Occipital lobe (tissue), 3 donors: ENCODE measurements at places on chromosomes 16 and 17.
A peak's percentile ranks its signal among the peaks of the same experiment; 100 is the strongest.

GRCh38 chr17:77178563-77178962 lies 37.8 kb downstream of the SEC14L1 start:
- no peak for DNase-seq

GRCh38 chr16:30378236-30379157 lies 3.9 kb downstream of the SEPTIN1 start:
- peak; percentile 100 for DNase-seq

DNA sequence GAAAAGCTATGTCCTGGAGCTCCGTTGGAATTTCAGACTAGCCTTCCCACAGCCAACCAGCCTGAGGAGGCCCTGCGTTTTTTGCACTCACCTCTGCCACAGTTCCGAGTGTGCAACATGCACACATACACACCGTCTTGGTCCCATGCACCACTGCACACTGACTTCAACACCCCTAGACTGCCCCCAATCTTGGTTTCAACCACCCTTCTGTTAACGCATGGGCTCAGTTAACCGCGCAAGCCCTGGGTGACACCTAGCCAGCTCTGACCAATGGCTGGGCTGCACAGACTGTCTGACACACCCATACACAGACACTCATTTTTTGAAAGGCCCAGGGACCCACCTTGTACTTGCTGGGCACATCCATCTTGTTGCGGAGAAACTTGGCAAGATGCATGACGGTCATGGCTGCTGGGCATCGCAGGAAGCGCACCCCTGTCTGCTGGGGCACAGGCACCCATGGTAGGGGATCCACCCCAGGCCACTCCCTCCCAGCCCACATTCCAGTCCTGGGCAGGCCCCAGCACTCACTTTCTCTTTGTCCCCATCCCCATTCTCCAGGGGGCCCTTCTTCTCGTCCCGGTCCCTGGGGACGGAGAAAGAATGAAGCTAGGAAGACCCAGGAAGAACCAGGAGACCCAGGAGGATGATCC lies 8.0 kb downstream of the CISD3 start:
- DNase-seq = no peak

DNA sequence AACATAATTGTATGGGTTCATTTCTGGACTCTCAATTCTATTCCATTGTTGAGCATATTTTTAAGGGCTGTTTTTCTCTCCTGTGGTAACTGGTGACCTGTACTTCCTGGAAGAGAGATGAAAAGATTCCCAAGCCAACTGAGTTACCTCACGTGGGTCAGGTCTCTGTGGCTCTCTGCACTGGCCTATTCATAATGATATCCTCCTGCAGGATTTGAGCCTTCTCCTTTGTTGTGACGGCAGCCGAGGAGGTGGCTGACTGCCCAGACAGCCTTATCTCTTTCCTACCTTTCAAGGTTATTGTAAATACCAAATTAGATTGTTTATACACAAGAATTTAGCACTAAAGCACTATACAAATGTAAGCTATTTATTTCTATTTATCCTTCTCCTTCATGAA lies 2.7 kb upstream of the ACE start:
- no peak for DNase-seq

DNA sequence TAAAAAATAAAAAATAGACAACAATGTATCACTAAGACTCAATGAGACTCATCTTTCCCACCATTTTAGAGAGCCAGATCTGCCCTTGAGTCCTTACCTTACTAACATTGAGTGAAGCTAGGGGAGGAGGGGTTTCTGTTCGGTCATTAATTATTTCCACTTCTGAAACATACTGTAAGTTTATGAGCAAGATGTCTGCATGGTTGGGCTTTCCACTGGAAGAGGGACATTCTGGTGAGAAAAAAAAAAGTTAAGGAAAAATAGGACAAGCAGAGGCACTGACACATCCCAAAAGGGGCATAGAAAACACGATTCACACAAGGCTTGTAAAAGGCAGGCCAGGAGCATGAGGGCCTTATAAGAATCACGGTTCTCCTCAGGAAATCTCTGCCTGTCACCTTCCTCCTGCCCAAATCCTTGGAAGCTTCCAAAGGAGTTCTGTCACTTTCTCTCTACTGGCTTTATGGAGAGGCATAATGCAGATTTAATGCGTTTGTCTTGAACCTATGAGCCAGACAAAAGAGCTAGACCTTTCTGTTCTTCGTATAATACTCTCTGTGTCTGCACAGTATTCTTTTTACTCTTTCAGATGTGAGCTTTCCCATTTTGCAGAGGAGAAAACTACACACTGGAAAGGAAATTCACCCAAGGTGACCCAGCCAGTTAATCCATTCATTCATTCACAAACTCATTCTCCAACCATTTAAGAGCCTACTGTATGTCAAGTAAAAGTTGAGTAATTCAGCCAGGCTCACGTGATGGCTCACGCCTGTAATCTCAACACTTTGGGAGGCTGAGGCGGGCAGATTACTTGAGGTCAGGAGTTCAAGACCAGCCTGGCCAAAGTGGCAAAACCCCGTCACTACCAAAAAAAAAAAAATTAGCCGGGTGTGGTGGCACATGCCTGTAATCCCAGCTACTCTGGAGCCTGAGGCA lies 2.5 kb downstream of the LSM12 start:
- no peak for DNase-seq

DNA sequence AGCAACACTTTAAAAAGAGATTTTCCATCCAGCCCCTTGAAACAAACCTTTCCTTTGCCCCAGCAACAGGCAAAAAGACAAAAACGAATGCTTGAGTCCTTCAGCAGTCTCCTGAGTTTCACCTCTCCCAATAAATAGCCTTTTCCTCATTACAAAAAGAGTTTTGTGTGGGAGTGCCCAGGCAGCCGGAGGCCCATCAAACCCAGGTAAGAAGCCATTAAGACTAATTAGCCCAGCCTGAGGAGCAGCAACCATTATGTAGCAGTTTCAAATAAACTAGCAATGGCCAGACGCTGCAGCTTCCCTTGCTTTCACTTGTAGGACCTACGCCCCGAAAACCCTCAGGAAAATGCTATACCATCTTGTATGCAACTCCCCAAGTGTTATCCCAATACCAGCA lies 15.6 kb downstream of the GAS7 start:
- DNase-seq = no peak

DNA sequence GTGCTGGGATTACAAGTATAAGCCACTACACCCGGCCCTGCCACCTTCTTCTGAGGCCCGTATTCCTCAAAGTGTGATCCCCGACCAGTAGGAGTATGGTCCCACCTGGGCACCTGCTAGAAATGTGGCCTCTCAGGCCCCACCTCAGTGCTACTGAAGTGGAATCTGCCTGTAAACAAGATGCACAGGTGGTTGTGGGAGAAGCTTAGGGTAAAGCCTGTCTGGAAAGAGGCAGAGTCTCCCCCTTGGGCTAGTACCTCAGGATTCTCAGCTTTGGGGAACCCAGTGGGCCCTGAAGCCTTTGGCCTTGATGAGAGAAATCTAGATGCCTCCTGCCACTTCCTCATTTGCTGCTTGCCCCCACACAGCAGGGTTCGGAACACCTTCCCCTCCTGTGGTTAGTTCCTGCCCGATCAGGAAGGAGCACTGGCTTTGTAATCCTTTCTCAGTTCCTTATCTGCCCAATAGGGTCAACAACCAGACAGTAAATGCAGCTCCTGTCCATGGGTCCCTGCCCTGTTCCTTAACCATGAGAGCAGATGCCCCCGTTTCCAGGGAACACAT lies 25.2 kb downstream of the TK2 start:
- no peak for DNase-seq

- no peak for DNase-seq
Observed at GRCh38 chr17:57945996-57946797, 9.0 kb downstream of the CUEDC1 start.

GRCh38 chr16:54171626-54172537 lies 114.7 kb downstream of the IRX3 start:
- no peak for DNase-seq

DNA sequence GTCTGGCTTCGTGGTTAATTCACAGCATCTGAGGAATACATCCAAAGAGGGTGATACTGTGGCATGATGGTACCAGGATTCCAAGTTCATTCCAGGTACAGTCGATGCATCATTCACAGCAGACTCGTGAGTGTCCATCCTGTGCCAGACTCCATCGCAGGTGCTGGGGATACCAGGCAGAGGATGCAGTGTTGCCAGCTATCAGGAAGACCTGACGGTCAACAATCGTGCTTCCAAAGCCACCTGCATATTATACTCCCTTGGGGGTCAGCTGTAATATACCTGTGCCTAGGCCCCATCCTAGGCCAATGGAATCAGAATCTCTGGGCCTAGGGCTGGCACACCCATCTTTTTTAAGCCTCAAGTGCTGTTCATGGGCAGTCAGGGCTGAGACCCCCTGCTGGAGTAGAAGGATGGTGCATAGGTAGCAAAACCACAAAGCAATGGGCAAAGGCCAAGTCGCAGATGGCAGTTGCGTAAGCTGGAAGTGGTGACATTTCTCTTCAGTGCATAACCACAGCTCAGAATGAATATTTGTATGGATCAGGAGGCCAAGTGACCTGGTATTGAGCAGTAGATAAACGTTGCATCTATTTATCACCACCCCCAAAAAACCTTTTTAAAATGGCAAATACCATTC lies 42.9 kb upstream of the C16orf78 start:
- no peak for DNase-seq

GRCh38 chr16:29742683-29743275 lies 3.0 kb downstream of the C16orf54 start:
- no peak for DNase-seq

GRCh38 chr16:27080895-27081294 lies 14.2 kb downstream of the C16orf82 start:
- DNase-seq = no peak

DNA sequence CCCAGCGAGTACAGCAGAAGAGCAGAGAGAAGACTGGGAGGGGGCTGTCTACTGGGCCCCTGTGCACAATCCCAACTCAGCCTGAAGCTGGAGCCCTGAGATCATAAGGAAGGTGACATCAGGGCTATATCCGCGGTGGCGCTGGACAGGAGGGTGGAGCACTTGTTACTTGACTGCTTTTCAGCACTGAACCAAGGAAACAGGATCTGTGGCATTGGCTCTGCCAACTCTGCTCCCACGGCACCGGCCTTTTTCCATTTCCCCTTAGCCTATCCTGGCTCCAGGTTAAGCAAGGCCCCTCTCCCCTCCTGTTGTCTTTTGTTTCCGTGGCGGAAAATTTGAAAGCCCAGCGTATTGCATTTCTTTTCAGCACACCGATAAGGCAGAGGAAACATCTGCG lies 125.0 kb upstream of the IRX3 start:
- no peak for DNase-seq

- DNase-seq = no peak
Observed at GRCh38 chr16:22213236-22213635, 7.2 kb downstream of the EEF2K start.

GRCh38 chr16:27522173-27522707 lies 27.5 kb downstream of the GTF3C1 start:
- no peak for DNase-seq

DNA sequence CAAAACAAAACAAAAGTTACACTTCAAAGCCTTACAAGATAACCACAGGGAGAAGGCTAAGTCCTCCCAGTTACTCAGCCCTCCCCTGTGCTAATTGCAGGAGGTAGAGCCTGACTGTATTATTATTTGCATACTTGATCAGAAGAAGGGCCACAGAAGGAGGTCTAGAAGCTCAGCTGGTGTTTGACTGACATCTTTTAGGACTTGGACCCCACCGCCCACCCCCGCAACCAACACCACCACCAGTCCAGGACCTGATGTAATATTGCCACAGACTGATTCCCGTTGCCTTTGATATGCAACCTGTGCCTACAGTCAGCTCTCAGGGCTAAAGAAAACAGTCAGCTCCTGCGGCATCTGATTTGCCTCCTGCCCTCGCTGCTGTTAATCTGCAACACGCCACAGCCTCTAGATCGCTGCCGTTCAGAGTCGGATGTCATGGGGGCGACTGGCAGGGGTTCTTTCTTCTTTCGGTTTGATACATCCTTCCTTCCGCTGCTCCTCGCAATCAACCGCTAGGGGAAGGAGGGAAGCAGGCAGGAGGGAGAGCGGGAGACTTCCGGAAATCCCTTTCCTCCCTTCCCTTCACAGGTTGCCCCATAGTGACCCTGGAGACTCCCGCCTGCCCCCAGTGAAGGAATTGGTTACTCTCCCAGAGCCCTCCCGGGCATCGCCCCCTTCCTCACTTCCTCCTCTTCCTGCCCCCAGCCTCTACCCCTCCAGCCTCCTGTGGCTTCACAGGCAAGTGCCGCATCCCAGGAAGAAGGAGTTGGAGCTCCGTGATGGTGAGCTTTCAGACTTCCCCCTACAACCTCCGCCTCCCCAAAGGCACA lies 90.5 kb upstream of the SOX9 start:
- DNase-seq = peak; percentile 37

GRCh38 chr16:1335996-1336395 lies 2.6 kb downstream of the BAIAP3 start:
- DNase-seq = no peak

DNA sequence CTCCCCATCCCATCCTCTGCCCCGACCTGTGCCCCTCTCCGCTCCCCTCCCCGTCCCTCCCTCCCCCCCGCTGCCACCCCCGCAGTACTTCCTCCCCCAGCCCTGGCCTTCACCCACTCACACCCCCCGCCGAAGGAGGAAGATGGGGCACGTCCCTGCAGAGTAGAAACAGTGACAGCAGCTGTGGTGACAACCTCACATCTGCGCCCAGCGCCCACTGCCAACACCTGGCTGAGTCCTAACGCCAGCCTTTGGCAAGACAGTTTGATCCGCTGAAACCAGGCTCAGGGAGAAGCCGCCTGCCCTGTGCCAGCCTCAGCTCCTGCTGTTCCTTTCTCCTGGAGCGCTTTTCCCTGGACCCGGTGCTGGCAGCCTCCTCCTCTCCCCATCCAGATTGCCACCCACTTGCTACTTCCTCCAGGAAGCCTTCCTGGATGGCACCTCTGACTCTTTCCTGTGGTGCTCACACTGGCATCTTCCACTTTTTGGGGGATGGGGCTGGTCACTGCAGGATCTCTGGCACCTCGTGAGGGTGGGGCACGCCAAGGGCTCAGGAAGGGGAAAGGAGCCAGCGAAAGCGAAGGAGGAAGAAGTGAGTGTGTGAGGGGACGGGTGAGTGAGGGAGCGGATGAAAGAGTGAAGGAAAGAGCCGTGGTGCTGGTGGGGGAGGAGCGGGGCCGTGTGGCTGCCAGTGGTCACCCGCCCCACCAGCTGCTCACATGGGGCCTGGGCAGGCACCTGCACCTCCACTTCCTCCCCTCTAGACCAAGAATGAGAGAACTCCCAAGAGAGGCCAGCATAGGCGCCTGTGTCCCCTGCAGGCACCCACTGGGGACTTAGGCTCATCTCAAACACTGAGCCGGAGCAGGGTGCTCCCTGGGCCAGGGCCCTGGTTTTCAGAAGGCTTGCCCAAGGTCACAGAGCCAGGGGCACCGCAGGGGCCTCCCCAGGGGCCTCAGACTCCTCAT lies 27.0 kb downstream of the ZFPM1 start:
- no peak for DNase-seq

- DNase-seq = no peak
Observed at GRCh38 chr17:11638700-11639265, 40.5 kb downstream of the DNAH9 start.

- no peak for DNase-seq
Observed at GRCh38 chr16:89536371-89536770, 24.1 kb upstream of the RPL13 start.

DNA sequence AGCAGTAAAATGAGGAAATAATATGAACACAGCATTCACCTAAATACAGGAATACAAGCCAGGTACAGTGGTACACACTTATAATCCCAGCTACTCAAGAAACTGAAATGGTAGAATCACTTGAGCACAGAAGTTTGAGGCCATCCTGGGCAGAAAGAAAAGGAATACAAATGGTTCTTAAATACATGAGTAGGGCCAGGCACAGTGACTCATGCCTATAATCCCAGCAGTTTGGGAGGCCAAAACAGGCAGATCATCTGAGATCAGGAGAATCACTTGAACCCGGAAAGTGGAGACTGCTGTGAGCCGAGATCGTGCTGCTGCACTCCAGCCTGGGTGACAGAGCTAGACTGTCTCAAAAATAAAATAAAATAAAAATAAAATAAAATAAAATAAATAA lies 23.0 kb upstream of the SMG8 start:
- no peak for DNase-seq
